ENCODE measurements at places on chromosomes 11 and 22.

DNA sequence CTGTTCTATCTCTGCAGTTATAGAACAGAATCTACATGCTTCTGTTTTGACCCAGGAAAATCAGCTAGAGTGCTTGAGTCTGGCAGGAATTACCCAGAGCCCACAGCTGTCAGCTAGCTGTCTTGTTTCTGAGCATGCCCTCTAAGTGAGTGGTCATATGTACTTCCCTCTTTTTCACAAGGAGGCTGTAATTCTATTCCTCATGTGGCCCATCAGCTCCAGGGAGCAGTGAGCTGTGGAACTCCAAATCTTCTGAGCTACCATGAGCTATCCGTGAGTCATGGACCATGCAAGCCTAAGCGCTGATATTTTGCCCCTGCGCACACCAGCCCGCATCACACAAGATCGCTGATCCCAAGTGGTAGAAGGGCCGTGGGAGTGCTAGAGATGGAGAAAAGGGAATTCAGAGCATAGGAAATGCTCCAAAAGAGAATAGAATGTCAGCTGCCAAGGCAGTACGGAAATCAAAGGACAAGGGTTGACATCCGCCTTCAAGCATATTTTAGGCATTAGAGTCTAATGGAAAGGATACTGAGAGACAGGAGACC lies 5.4 kb downstream of the FJX1 start:
- DNase-seq = peak; percentile 81
- no peaks in the 10 kb centered on the region for H3K36me3 ChIP-seq
- no peaks in the 10 kb centered on the region for H3K4me1 ChIP-seq
- no peak overlapping the region for H3K27ac ChIP-seq

- no peaks in the 10 kb centered on the region for H3K27me3 ChIP-seq
- H3K4me3 ChIP-seq = no peak overlapping the region
- H3K4me1 ChIP-seq = no peaks in the 10 kb centered on the region
- H3K36me3 ChIP-seq = no peaks in the 10 kb centered on the region
- no peak for DNase-seq
Observed at GRCh38 chr22:44439356-44440223, 58.4 kb downstream of the RTL6 start.

DNA sequence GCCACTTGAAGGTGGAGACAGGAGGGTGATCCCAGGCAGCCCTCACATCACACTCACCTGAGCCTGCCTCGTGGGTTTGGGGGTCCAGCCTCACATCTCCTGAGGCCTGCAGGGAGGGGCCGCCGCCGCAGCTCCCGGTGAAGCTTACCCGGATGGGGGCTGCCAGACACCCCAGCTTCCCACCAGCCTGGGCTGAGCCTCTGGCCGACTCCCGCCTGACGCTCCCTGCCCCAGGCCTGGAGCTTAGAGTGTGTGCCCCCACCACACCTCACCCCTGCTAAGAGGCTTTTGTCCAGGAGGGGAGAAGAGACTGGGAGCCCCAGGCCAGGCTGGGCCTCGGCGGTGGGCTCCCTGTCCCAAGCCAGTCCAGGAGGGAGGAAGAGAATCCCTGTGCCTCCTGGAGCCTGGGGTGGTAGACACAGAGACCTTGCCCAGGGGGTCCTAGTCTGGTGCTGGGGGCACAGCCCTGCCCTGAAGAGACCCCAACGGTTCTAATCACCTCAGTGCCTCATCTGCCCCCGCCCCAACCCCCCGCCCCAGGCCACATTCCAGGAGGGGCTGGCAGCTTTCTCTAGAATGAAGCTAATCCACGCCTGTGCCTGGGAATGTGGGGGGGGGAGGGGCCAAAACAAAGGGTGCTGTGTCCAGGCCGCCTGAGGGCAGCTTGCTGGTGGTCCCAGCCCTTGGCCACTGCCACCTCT lies at the start of gene SLC16A8:
TSS of gene SLC16A8 (minus strand) at position 254 of the 701 bp plus-strand sequence. CDS start 1,311 bp downstream, outside the sequence.
- H3K27me3 ChIP-seq = peaks cover 8% of the 10 kb centered on the region
- DNase-seq = no peak
- H3K36me3 ChIP-seq = no peaks in the 10 kb centered on the region
- H3K4me3 ChIP-seq = no peak within 1 kb of the TSS
- H3K4me1 ChIP-seq = no peaks in the 10 kb centered on the region

DNA sequence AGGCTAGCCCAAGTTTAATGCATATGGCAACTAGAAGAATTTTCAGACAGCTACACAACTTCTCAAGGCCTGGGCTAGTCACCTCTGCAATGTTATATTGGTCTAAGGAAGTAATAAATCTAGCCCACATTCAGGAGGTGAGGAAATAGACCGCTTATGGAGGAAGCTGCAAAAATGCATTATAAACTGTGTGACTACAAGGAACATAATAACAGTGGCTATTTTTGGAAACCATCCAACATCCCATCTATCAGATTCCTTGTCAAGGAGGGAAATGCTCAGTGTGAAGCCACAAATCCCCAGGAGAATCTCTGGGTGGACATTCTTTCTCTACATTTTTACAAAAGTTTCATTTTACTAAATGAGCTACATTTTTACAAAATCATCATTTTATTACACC lies 76.1 kb downstream of the BBOX1 start:
- no peak overlapping the region for H3K4me3 ChIP-seq
- no peaks in the 10 kb centered on the region for H3K36me3 ChIP-seq
- no peaks in the 10 kb centered on the region for H3K4me1 ChIP-seq
